ENCODE measurements at places on chromosomes 4 and X. TPM values are rescaled to one million over a fixed set of nuclear protein-coding genes. Genes with fewer than 3 reads are reported as not detected.

The PPM1K gene
- total RNA-seq = 58.4 TPM

The MND1 gene
- total RNA-seq = 27.6 TPM

The CLDN2 gene
- not detected for total RNA-seq

The AREG gene
- total RNA-seq = 0.37 TPM

The INTU gene
- not detected for total RNA-seq

The RPA4 gene
- 0.83 TPM for total RNA-seq

The CSAG1 gene
- total RNA-seq = not detected

DNA sequence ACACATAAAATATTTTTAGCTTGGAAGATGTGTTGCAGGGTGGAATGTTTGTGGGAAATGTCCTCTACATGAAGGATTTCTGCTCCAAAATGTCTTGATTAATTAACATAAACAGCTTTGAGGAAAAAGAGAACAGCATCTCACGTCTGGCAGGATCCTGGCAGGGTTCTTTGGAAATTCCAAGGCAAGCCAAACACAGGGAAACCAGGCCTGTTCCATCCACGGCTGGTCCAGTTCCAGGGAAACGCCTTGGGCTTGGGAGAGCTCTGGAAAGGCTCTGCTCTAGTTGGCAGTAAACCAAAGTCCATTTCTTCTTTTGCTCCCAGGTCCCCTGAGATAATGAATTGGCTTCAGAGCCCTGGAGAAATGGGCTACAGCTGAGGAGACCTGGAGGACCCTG is 42.4 kb upstream of the GAB1 start:
- no peak for DNase-seq

GRCh38 chr4:186051096-186051495 is 17.9 kb upstream of the TLR3 start:
- no peak for DNase-seq

DNA sequence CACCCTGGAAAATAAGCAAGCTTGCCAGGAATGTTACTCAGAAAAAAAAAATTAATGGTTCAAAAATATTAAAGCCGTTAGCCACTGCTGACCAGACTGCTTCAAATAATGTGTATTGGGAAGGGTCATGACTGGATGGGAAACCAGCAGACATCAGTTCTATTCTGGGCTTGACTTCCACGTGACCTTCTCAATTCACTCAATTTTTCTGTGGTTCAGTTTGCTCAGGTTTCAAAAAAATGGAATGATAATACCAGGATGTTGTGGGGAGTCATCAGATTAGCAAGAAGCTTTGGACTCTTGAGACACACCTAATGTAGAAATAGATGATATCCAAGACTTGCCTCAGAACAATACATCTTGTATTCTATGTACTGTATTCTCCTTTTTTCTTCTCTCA is 541.9 kb upstream of the BOD1L1 start:
- DNase-seq = no peak

- DNase-seq = no peak
These were observed 63.6 kb downstream of the SMARCAD1 start for GRCh38 chr4:94271248-94271647.

DNA sequence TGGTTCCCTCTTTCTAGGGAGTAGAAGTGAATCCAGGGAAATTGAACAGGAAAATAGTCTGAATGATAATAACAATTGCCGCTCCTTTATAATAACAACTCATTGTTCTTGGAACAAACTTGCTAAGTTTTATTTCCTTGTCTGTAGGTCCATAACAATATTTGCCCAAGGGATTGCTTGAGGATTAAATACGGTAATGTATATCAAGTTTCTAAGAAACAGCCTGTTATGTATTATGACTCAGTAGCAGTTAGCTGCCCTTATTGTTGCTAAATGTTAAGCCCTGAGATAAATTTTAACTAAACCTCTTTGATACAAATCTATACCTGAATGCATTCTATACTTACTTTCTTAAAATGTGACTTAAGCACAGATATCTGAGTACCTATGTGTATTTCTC is 215.9 kb upstream of the AADAT start:
- DNase-seq = no peak

- no peak for DNase-seq
These were observed 113.5 kb upstream of the FAM9A start for GRCh38 chrX:8914681-8915080.
